LHCN-M2 (cell line): ENCODE measurements at places on chromosomes 7 and 10.

DNA sequence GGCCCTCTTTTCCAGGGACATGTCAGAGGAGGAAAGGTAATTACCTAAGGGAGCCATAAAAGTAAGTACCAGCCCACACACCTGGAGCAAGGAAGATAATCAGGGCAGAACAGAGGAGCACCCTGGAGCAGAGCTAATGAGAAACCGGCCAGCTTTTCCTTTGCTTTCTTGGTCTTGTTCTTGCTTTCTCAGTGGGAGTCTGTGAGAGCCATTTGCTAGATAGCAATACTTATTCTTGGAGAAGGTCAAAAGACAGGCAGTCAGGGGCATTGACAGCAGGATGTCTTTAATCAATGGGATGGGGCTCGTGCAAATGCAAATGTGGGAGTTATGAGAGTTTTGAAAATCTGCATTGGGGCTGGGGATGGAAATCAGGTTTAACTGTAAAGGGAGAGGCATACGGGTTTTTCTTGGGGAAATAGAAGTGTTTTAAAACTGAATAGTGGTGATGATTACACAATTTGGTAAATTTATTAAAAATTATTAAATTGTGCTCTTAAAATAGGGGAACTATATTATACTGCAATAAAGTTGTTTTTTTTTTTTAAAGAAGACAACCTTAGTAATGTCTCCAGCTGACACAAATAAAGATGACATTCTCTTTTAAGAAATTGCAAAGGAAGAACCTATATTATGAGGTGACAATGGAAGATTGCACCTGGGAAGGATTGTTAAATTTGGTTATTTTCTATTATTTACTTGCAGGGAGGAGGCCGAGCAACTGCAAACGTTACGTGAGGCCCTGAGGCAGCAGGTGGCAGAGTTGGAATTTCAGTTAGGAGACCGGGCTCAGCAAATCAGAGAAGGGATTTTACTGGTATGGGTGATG is 35.6 kb upstream of the PPP1R17 start:
- DNase-seq: no peak

DNA sequence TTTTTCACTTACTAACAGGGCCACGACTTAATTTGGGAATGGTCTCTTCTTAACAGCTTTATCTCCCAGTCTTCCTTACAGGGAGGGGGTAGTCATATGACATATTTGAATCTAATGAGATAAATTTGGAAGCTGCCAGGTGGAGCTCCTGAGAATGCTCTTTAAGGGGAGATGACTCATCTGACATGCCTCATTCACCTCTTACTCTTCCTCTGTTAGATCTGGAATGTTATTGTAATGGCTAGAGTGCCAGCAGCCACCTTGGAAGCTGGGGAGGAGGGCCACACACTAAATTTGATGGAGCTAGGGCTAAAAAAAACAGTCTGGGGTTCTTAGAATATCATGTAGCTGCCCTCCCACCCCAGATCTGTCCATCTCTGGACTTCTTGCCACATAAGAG is 22.7 kb downstream of the HECW1 start:
- no peak for DNase-seq

DNA sequence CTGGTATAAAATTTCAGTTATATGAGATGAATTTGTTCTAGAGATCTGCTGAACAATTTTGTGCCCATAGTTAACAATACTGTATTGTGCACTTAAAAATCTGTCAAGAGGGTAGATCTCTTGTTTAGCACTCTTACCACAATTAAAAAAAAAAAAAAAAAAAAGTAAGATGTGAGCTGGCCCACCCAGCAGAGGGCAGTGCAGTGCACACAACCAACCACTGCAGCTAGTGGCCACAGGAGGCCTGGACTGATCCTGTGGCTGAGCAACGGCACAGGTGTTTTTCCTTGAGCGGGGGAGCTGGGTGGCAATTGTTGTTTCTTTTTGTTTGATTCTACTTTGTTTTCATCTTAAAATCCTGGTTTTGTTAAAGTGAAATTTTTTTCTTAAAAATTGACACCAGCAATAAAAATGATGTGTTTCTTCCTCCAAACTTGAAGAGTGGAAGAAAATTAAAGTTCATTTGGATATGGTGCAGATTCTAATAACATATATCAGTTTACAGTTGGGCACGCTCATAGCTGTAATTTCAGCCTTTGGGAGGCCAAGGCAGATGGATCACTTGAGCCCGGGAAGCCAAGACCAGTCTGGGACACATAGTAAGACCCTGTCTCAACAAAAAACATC is 171.1 kb upstream of the TBX20 start:
- peak; percentile 50 for DNase-seq

- DNase-seq: no peak
Measured at GRCh38 chr7:148702876-148703670, 4.4 kb downstream of the CUL1 start.

DNA sequence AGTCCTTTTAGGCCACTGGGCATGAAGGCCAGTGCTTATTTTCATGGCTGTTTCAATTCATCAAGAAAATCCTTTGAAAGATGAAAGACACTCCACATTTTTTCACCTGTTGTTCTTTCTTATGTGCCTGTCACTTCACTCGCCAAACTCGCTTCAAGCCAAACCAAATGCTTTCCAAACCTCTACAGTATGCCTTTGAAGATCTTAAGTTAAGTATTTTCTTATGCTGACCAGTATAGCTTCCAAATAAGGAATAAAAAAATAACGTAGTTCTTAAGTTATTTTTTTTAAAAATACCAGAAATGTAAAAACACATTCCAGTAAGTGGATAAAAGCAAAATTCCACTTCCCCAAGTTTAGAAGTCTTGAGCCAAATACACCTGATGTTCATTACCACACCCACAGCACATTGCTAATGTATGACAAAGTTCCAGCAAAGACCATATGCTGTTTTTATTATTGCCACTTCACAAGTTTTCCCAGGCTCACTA is 186.1 kb downstream of the MTERF1 start:
- peak; percentile 19 for DNase-seq

GRCh38 chr10:30583778-30584415 is 45.7 kb downstream of the LYZL2 start:
- peak; percentile 48 for DNase-seq

- DNase-seq: peak; percentile 81
Measured at GRCh38 chr7:36366718-36367560, 22.7 kb upstream of the ANLN start.

DNA sequence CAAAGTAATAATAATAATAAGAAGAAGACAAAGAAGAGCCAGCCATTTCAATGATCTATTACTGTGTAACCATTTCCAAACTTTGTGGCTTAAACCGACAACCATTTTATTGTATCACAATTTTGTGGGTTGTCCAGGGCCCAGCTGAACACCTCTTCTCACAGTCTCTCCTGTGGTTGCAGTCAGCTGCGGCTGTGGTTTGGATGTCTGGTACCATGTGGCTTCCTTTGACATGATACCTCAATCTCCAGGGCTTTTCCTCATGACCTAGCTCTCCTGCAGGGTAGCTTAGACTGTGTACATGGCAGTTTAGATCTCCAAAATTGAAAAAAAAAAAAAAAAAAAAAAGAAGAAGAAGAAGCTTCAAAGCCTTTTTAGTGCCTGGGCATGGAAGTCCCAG is 72.6 kb upstream of the NFKB2 start:
- peak; percentile 94 for DNase-seq

GRCh38 chr10:117241541-117242462 is 888 bp downstream of the SLC18A2 start:
- no peak for DNase-seq

DNA sequence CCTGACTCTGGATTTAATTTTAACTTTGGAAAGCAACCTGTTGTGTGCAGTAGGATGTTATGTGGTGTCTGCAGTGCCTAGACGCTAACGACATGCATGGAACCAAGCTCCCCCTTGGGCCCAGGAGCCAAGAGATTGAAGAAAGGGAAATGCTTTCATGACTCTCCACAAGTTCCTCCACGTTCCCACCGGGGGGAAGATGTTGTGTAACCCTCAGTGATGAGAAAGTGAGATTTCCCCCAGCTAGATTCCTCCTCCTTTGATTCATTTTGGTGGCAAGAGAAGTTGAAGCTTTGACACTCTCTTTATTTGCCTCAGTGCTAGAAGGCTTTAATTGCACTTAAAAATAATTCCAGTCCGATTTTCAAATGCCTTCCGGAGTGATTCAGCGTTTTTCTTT is 157.9 kb upstream of the INSYN2A start:
- DNase-seq: no peak

GRCh38 chr7:13920053-13920697 is 69.3 kb downstream of the ETV1 start:
- DNase-seq: peak; percentile 100

GRCh38 chr10:133335246-133336117 is 1.2 kb downstream of the CALY start:
- DNase-seq: peak; percentile 40

GRCh38 chr10:115141254-115141653 is 48.1 kb downstream of the ATRNL1 start:
- DNase-seq: peak; percentile 19

GRCh38 chr7:136496551-136496950 is 371.9 kb upstream of the CHRM2 start:
- no peak for DNase-seq

- DNase-seq: no peak
Measured at GRCh38 chr10:78755063-78755701, 313.6 kb upstream of the ZMIZ1 start.

- no peak for DNase-seq
Measured at GRCh38 chr7:108112683-108113082, 17.5 kb downstream of the LAMB4 start.

GRCh38 chr7:55523366-55523765 is 48.9 kb downstream of the VOPP1 start:
- DNase-seq: no peak

- no peak for DNase-seq
Measured at GRCh38 chr7:158368449-158368848, 219.2 kb downstream of the PTPRN2 start.

DNA sequence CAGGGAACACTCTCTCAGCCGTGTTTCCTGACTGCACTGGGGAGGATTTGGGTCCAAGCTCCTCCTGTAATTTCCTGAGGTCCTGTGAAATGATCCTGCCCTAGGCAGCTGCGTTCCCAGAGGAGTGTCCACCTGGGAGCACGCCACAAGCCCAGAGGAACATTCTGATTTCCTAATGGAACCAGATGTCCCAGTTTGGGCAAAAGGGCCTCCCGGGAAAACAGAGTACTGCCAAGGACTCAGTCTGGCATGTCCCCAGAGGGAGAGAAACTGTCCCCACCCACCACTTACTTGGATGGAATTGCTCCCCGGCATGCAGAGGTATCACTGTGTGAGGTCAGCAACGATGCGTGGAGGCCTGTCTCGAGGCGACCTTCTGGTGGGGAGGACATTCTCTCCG is 34.5 kb downstream of the ASB13 start:
- no peak for DNase-seq

GRCh38 chr10:102422545-102423129 is 2.0 kb downstream of the FBXL15 start:
- peak; percentile 53 for DNase-seq

- no peak for DNase-seq
Measured at GRCh38 chr7:12092499-12093130, 118.5 kb upstream of the TMEM106B start.

DNA sequence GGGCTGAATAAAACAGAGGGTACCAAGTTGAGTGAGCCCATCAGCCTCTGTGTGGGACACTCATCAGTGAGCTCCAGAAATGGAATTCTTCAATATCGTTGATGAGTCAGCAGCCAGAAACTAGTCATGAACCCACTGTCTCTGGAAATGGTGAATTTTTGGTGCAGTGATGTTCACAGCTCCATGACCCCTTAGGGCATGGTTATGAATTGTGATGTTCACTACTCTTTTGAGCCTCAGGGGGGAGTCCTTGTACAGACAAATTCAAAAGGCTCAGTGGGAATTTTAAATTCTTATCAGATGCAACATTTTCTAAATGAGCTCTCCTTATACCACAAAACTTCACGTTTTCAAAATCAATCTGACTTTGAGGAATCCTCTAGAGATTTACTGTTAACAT is 335.7 kb downstream of the PHTF2 start:
- DNase-seq: peak; percentile 91

GRCh38 chr10:93911866-93912265 is 18.1 kb downstream of the SLC35G1 start:
- DNase-seq: no peak

GRCh38 chr7:74212661-74213060 is 2.9 kb downstream of the LAT2 start:
- no peak for DNase-seq

DNA sequence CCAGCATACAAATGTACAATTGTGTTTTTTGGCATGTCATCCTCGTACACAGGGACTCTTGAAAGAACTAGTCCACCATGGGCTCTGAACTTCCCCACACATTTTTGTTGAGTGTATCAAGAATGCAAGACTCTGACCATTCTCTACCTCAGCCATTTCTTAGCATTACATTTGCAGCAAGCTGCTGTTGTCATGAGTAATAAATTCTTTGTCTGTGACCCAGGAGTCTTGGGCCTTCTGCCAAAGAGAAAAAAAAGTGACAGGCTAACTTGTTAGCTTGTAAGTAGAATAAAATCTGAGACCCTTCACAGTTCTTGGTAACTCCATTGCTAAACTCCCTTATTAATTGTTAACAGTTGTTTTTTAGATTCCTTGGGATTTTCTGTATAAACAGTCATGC is 542.3 kb upstream of the MBL2 start:
- DNase-seq: peak; percentile 90

GRCh38 chr10:20277820-20278219 is 461.6 kb downstream of the PLXDC2 start:
- no peak for DNase-seq

DNA sequence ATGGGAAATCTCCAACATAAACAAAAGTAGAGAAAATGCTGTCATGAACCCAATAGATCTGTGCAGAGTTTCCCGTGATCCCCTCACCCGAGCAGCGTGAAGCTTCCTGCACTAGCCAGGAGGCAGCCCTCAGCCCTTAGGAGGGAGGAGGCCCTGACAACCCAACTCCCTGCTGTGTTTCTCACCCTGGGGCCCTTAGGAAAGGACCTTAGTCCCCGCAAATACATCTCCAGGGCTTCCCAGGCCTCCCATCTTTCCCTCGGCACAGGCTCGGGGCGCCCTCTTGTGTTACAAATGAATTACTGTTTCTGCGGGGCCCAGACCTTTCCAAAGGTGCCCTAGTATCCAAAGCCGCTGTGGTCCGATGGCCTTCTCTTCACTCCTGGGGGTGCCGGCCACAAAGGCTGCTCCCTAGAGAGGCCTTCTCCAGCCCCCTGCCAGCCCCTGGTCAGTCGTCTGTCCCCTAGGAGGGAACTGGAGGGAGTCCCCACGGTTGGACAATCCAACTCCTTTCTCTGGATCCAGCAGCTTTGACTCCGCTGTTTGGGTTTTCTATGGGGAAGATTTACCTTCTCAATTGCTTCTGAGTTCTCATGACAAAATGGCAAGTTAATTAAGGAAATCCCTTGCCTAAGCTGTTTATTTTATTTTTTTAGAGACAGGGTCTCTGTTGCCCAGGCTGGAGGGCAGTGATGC is 49.9 kb upstream of the SH2B2 start:
- DNase-seq: peak; percentile 50

- DNase-seq: peak; percentile 55
Measured at GRCh38 chr7:128902761-128903585, 7.5 kb downstream of the KCP start.
